ENCODE measurements at places on chromosomes 1 and 21. TPM values are rescaled to one million over a fixed set of nuclear protein-coding genes. Genes with fewer than 3 reads are reported as not detected.

OLFM3 gene
- not detected for polyA plus RNA-seq

GPR37L1 gene
- 0.79 TPM for polyA plus RNA-seq

DNA sequence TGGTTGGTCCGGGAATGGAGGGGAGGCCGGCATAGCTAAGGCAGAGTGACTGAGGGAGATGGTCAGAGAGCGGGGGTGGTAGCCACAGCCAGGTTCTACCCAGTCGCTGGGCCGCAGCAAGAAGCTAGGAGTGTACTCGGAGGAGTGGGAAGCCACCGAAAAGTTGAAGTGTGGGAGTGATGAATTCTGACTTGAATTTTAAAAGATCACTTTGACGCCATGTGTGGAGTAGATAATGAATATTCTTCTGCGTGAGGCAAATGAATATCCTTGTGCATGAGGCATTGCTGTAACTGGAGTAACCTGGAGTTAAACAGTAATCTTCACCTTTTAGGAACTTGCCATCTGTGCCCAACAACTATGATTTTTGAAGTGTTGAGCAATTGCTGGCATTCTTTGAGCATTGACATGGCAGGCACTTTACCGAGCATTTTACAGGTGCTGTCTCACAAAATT is 6.9 kb downstream of the CTPS1 start:
- no peak overlapping the region for H3K27ac ChIP-seq
- DNase-seq = no peak
- H3K27me3 ChIP-seq = no peaks in the 10 kb centered on the region
- no peak overlapping the region for H3K4me3 ChIP-seq

- H3K36me3 ChIP-seq = no peaks in the 10 kb centered on the region
- H3K27ac ChIP-seq = no peak overlapping the region
- no peak overlapping the region for H3K4me3 ChIP-seq
- H3K27me3 ChIP-seq = no peaks in the 10 kb centered on the region
- H3K4me1 ChIP-seq = no peaks in the 10 kb centered on the region
Measured at GRCh38 chr1:158035976-158036583, 42.6 kb downstream of the KIRREL1 start.

DNA sequence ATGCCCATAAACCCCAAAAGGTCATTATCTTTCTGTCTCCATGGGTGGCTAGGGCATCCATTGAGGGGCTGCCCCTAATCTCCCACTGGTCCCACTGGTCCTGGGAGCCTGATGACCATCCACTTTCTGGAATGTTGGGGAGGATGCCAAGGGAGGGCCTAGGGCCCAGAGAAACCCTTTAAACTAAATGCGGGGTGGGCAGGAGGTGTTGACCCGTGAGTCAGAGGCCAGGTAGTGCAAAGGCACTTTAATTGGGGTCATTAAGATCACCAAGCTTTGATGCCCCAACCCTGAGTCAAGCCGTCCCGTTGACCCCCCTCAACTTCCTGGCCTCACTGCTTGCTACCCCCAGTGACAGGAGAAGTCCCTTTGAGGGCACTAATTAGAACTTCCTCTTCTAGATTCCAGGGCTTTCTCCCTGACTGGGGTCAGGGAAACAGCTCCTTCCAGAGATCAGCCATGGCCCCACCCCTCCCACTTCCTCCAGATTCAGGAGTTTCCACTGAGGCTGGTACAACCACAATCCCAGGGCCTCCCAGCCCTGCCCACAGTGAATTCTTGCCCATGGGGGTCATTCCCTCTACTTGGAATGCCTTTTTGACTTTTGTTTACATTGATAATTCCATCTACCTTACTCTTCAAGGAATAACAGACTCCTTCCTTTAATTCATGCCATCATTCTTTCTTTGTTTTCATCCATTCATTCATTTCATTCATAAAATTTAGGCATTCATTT is 15.5 kb upstream of the SERINC2 start:
- H3K27me3 ChIP-seq = no peaks in the 10 kb centered on the region
- H3K27ac ChIP-seq = no peak overlapping the region

CRYBG2 gene
- 1.7 TPM for polyA plus RNA-seq

DNA sequence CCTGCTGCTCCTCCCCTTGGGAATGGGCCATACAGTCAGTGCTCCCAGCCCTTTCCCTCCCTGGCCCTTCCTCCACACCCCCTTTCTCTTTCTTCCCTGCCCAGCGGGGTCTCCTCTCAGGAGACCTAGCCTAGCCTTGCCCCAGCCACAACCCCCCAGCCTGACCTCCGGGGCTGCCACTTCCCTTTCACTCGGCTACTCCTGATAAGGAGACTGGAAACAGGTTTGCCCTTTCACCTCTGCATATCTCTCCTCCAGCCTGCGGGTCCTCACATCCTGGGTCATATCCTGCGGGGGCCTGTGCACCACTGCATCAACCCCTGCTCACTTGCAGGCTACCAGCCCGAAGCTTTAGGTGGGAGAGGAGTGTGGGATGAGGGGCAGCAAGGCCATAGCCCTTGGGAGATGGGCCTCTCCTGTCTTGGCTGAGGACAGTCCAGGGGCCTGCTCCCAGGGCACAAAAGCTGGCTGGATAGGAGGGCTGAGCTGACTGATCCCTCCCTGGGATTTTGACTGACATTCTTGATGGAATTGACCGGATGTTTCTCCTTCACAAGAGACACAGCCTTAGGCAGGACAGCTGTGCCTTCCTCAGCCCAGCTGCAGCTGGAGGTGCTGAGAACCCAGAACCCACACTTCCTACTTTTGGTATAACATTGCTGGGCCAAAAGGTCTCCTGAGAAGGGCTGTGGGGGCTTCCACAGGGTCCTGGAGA is 19.2 kb upstream of the ALX3 start:
- peaks cover 33% of the 10 kb centered on the region for H3K27me3 ChIP-seq
- H3K36me3 ChIP-seq = no peaks in the 10 kb centered on the region
- H3K4me1 ChIP-seq = peaks cover 20% of the 10 kb centered on the region
- peak overlapping the region; percentile 50 for H3K27ac ChIP-seq

SPRR5 gene
- polyA plus RNA-seq = not detected

DNA sequence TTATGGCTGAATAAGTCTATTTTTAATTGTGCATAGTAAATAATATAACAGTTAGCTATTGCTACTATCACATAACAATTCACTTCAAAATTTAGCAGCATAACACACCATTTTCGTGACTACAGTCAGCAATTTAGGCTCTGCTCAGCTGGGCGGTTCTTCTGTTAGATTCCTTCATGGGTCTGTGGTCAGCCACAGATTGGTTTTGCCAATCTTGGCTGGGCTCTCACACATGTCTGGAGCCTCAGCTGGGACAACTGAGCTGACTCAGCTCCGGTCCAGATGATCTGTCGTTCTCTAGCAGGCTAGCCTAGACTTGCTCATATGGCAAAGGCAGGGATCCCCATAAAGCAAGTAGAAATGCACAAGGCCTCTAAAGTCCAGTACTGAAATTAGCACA is 15.1 kb upstream of the CDC42BPA start:
- no peak overlapping the region for H3K4me3 ChIP-seq
- H3K27me3 ChIP-seq = no peaks in the 10 kb centered on the region

DNA sequence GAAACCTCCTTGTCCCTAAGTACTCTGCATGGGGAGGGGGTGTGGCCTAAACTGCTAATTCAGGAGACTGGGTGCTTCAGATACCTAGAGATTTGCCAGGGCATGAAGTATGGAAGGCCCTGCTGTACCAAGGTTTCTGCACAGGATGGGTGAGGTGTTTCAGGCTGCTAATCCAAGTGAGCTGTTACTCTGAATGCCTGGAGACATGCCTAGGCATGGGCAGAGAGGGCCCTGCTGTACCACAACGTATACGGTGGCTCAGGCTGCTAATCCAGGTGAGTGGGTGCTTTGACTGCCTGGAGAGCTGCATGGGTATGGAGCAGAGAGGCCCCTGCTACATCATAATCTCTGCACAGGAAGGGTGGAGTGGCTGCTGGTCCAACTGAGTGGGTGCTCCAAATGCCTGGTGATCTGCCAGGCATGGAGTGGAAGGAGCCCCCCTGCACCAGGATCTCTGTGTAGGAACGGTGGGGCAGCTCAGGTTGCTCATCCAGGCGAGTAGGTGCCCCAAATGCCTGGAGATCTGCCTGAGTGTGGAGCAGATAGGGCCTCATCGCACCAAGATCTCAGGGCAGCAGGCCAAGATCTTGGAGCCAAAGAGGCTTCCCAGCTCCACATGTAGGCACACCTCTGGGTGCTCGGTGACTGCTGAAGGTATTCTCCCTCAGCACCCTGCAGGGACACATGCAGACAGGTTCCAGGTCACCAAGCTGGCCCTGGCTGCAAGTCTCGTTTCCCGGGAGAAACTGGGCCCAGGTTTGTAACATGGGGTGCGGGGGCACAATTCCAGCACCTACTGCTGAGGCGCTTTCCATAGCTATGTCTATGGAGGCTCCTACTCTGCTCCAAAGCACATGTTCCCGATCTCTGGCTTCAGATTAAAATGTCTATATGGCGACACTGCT is 252.5 kb upstream of the PLXNA2 start:
- no peaks in the 10 kb centered on the region for H3K27me3 ChIP-seq
- DNase-seq = no peak
- H3K36me3 ChIP-seq = no peaks in the 10 kb centered on the region
- H3K4me3 ChIP-seq = no peak overlapping the region
- H3K27ac ChIP-seq = no peak overlapping the region

ANKRD65 gene
- polyA plus RNA-seq = 0.32 TPM

DNA sequence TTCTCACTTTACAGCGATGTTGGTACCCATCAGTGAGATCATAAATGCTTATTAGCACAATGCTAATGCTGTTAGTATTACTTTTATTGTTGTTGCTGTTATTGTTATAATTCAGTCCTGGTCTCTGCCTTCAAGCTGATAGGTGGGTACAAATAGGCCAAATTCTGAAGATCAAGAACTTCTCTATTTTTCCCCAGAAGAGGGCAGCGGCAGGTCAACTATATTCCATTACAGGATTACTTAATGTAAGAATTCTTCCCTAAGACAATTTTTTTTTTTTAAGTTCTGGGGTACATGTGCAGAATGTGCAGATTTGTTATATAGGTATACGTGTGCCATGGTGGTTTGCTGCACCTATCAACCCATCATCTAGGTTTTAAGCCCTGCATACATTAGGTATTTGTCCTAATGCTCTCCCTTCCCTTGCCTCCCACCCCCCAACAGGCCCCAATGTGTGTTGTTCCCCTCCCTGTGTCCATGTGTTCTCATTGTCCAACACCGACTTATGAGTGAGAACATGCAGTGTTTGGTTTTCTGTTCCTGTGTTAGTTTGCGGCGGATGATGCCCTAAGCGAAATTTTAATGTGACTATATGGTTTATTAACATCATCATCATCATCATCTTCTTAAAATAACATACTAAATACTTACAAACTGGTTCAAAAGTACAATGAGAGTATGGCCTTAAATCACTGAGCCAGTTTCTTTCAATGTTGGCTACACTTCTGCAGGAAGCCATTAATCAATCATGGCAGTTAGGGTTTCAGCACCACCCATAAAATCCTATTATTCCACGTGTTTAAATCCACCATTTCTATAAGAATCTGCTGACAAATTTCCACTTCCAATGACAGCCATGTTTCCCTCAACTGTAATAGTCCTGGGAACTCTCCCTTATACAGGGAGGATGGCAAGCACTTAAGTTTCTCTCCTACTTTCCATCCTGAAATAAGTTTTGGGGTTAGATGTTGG is 19.2 kb downstream of the SLC19A2 start:
- H3K4me3 ChIP-seq = no peak overlapping the region
- no peaks in the 10 kb centered on the region for H3K4me1 ChIP-seq
- DNase-seq = peak; percentile 72
- H3K36me3 ChIP-seq = peaks cover 19% of the 10 kb centered on the region
- H3K27ac ChIP-seq = no peak overlapping the region
- no peaks in the 10 kb centered on the region for H3K27me3 ChIP-seq

GRCh38 chr21:34367320-34367935 is 3.6 kb downstream of the KCNE2 start:
- no peak overlapping the region for H3K4me3 ChIP-seq
- H3K27ac ChIP-seq = no peak overlapping the region
- DNase-seq = peak; percentile 66
- no peaks in the 10 kb centered on the region for H3K36me3 ChIP-seq

GRCh38 chr1:8120693-8121260 is 94.7 kb upstream of the ERRFI1 start:
- H3K36me3 ChIP-seq = no peaks in the 10 kb centered on the region
- H3K27ac ChIP-seq = peak overlapping the region; percentile 80
- peaks cover 4% of the 10 kb centered on the region for H3K4me1 ChIP-seq
- no peak overlapping the region for H3K4me3 ChIP-seq
- no peak for DNase-seq
- no peaks in the 10 kb centered on the region for H3K27me3 ChIP-seq

DNA sequence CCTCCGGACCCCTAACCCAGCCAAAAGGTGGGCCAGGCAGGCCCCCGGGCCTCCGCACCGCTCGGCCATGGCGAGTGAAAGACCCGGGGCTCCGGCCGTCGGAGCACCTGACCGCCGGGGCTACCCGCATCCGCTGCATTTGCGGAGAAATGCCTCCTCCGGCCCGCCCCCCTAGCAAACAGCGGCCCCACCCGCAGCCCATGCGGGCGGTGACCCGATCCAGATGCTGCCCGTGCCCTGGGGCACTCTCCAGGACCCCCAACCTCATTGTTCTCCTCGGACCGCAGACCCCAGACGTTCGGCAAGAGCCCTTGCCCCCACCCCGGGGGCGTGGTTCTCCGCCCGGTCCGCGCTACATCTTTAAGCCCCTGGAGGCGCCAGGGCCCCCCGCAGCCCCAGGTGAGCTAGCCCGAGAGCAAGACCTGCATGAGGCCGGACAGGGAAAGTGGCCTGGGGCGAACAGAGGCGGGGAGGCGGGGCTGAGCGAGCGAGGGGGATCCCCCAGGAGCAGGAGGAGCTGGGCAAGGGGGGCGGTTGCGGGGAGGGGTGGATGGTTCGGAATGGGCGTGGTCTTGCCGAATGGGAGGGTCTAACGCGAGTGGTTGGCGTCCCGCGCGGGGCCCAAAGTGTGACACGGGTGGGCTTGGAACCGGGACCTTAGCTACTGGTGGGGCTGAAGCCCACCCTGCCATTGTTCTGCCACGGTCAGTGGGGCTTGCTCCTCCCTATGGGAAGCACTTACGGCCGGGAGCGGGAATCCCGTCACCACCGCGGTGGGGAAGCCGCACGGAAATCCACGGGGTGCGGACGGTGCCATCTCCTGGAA is 6.3 kb upstream of the CRYBG2 start:
- peaks cover 61% of the 10 kb centered on the region for H3K27me3 ChIP-seq
- no peak for DNase-seq
- H3K4me1 ChIP-seq = no peaks in the 10 kb centered on the region
- H3K27ac ChIP-seq = no peak overlapping the region
- H3K36me3 ChIP-seq = no peaks in the 10 kb centered on the region
- H3K4me3 ChIP-seq = peak overlapping the region; percentile 15

GRCh38 chr1:201791051-201791778 is 37.7 kb upstream of the IPO9 start:
- H3K27me3 ChIP-seq = no peaks in the 10 kb centered on the region
- H3K4me3 ChIP-seq = no peak overlapping the region
- peak overlapping the region; percentile 86 for H3K27ac ChIP-seq

DNA sequence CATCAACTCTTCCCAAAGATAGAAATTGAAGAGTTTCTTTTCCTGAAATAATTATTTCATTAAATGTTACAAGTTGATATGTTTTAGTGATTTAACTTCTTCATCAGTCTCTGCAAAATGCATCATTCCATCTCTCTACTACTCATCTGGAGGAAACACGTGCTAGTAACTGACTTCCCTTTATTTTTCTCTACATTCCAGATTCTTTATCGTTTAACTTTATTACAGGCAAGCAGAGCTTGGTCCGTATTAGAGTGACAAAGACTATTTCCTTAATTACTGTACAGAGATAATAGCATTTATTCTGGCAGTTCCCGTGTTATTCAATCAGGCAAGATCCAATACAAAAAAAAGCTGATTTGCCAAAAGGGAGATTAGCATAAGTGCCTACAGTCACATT is 88.6 kb downstream of the TM2D1 start:
- H3K27ac ChIP-seq = no peak overlapping the region
- no peak overlapping the region for H3K4me3 ChIP-seq
- no peak for DNase-seq
- H3K36me3 ChIP-seq = no peaks in the 10 kb centered on the region
- no peaks in the 10 kb centered on the region for H3K4me1 ChIP-seq
- H3K27me3 ChIP-seq = no peaks in the 10 kb centered on the region

PROK1 gene
- polyA plus RNA-seq = not detected

All from cardiac muscle cell (in vitro differentiated cells and primary cell).